Retina (tissue), 1 donor: ENCODE measurements at places on chromosomes 6 and 20.

DNA sequence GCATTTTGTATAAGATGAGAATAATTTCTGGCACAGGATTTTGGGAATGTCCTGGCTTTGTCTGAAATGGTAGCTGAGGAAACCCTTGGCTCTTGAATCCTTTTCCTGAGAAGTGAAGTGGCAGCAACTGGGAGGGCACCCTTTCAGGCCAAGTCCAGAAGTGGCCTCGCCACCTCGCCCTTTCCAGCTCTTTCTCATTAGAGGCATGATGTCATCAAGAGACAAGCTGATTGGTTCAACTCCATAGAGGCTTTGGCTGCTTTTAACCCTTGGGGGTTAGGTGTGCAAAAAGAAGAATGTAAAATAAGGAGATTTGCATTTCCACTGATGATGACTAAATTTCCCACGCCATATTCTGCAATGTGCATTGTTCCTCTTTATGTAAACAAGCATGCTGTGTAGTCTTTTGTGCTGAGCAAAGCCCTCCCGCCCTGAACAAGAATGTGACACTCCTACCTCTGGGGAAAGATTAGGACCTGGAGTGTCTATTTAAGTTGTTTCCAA lies 116.5 kb downstream of the TCP11 start:
- peak; percentile 82 for DNase-seq

- no peak for DNase-seq
These were observed 3.5 kb upstream of the SLC44A4 start for GRCh38 chr6:31882344-31882743.

DNA sequence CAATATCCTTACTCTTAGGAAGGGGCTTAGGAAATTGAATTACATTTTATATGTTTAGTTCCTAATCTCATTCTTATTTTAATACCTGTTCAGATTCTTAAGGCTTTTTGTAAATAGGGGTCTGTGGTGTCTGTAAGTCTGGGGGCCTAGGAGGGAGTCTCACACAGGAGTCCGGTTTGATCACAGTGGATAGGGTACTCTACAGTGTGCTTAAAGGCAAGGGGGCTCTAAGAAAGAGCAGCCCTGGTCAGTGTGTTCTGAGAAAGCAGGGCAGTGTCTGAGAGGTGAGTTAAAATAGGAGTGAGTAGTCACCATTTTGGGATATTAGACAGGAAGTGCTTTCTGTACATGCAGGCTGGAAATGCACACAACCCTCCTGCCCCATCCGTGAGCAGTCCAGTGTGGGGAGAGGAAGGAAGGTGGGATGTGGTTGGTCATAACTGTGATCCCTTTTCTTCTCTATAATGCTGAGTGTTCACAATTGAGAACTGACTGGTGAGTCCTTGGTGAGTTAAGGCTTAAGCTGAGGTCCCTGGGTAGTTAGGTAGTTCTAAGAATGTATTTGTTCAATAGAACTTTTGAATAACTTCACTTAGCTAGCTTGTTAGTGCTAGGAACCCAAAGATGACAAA lies 50.0 kb downstream of the CDKAL1 start:
- no peak for DNase-seq

- no peak for DNase-seq
These were observed 381 bp downstream of the MAP3K7 start for GRCh38 chr6:90586546-90586835.

- DNase-seq: no peak
These were observed 7.1 kb downstream of the PANK2 start for GRCh38 chr20:3896302-3896701.
